G401 (cell line): ENCODE measurements at places on chromosomes 16 and 17.
A peak's percentile ranks its signal among the peaks of the same experiment; 100 is the strongest.

DNA sequence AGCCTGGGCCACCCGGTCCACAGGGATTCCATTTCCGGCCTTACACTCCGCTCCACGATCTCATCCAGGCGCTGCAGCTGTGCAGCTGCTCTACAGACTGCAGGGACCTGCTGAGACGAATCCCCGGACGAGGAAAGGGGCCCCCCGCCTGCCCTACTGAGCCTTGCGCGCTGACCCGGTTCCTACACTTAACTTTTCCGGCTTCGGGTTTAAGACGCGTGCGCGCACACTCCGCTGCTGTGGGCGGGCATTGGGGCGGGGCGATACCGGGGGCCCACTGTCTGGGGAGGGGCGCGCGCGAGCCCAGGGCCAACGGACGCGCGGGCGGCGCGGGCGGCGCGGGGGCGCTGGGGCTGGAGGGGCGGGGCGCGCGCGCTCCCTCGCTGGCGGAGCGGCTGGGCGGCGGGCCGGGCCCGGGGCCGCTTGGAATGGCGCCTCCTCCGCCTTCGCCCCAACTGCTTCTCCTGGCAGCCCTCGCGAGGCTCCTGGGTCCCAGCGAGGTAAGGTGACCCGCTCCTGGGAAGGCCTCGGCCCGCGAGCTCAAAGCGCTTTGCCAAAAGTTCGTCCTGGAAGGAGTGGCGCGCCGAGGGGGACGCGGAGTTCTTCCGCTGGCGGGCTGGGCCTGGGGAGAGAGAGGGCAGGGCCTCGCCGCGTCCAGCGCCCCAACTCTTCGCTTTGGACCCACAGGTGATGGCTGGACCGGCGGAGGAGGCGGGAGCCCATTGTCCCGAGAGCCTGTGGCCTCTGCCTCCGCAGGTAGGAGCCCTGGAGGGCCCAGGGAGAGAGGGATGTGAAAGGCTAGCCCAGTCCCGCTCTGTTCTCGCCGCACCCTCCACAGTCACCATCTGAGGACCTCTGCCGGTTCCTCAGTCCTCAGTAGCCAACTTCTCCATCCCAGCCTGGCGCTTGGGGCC lies at the start of gene TP53I13:
Gene TP53I13 (plus strand): TSS at position 371 of the 914 bp plus-strand sequence. CDS start 58 bp downstream, at position 429.
- DNase-seq = peak; percentile 53

DNA sequence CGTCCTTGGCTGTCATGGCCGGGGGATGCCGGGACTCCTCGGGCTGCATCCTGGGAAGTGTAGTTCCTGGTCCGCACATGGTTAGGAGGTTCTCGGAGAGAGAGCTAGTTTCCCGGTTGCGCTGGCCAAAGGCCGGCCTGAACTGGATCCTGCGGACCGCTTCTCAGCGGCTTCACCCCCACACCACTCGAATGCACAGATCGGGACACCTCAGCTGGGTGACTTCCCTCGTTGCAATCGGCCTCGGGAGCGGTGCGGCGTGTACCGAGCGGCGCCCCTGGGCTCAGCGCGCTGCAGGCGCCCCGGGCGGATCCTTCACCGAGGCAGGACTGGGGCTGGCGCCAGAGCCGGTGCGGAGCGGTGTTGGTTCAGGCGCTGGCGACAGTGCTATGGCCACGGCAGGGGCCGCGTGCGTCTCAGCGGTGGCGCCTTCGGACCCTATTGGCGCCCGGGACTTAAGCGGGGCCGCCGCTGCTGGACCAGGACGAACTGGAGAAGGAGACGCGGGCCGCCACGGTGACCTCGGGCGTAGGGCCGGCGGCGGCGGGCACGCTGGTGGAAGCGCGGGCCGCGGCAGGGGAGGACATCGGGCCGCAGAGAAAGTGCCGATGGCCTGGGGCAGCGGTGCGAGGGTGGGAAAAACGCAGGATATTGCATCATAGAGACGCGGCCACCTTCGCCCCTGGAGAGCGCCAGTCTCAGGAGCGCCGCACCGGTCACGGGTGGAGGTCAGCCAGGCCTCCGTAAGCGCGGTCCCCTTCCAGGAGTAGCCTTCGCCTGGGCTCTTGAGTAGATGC lies 11.4 kb downstream of the ZNF629 start:
- DNase-seq = peak; percentile 89

- DNase-seq = no peak
Measured at GRCh38 chr17:78484271-78485246, 92.6 kb downstream of the DNAH17 start.

DNA sequence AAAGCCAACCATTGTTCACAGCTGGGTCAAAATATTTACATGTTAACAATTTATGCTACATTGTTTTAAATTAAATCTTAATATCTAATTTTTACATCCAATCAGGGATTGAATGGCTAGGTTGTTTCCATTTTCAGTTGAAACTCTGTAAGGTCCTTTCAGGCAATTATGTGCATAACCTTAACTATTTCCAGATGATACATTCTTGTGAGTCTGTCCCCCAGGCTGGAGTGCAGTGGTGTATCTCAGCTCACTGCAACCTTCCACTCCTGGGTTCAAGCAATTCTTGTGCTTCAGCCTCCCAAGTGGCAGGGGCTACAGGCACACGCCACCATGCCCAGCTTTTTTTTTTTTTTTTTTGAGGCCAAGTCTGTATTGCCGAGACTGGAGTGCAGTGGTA lies 10.4 kb downstream of the CDC42EP4 start:
- no peak for DNase-seq

DNA sequence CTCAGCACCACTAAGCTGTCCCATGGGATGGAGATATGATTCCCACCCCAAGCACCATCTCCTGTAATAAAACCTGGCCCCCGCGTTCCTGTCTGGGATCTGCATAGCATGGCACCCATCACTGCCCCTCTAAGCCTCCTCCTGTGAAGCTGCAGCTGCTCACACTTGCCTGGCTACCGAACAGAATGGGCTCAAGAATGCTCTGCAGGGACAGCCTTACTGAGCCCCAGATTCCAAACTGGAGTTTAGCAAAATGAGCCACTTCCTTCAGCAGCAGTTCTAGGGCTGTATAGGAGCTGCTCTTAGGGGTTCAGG lies 256.1 kb downstream of the CPPED1 start:
- no peak for DNase-seq

DNA sequence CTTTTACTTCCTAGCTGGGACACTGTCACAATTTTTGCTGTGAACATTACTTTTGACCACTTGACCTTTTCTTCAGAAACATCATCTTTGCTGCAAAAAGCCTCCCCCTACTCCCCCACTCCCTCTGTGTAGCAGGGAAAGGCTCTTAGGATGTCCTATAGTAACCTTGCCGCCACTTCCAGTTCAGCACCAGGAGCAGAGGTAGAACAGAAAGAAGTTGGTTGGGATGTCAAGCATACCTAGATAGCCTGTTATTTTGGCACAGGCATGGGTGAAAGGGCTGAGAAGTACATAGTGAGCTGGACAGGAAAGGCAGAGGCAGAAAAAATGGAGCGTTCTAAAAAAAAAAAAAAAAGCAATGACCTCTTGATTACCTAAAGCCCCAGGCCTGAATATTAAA lies 31.3 kb downstream of the SMIM36 start:
- DNase-seq = no peak

DNA sequence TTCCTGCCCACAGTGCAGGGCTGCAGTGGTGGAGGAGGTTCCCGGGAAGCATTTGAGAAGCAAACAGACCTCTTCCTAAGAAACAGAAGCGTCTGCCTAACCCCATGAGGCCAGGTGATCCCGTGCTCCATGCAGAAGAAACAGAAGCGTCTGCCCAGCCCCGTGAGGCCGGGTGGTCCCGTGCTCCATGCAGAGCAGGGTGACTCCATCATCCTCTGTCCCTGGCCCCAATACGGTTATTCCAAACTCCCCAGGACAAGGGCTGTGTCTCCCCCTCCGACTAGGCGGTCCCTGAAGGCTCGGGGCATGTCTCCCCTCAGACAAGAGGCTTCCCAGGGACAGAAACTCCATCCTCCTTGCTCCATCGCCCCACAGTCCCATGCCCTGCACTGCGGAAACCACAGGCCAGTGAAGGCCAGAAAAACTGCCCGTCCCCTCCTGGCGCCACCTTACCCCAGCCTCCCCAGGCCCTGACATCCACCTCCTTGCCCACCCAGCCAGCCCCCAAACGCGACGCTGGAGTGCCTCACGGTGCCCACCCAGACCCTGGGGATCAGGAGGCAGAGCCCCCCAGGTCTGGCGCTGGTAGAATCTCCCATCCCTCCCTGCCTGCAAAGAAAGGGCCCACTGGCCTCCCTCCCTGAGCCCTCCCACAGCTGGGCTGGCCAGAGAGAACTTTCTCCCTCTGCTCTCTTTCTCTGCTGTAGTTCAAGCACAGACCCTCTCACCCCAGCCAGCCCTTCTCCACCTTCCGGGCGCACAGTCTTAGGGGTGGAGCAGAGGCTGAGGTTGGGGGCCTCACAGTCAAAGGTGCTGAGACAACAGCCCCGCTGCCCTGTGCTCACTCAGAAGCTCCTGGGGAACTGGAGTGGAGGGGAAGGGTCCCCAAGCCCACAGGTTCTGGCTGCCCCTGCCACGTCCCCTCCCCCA lies 30.6 kb upstream of the KRT17 start:
- no peak for DNase-seq

GRCh38 chr17:78793968-78794367 lies 11.9 kb upstream of the CYTH1 start:
- DNase-seq = peak; percentile 74
